ENCODE measurements at places on chromosomes 3 and 15. TPM values are rescaled to one million over a fixed set of nuclear protein-coding genes. Genes with fewer than 3 reads are reported as not detected.

DNA sequence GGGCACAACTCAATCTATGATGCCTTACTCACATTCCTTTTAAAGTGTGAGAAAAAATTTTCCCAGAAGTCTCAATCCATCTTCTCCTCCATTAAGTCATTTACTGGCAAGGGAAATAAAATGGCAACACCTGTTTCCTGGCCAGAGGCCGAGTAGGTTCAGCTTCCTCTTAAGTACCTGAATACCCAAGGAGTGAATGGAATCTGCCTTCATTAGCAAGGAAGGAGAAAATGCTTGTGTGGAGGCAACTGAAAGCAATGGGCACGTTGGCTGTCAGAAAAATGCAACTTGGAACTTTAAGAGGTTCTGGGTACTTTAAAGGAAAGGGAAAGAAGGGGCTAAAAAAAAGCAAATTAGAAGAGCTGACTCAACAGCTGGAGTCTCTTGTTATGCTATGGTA is 423.6 kb upstream of the ARL6 start:
- no peak for DNase-seq

- DNase-seq: no peak
Measured at GRCh38 chr15:82966671-82967071, 14.2 kb upstream of the HOMER2 start.

- DNase-seq: no peak
Measured at GRCh38 chr3:46593274-46593862, 19.0 kb upstream of the FAM240A start.

The SPINT1 gene
- 351 TPM for total RNA-seq

Data from suprapubic skin (tissue), 4 donors.